CD8-positive, alpha-beta memory T cell (primary cell): ENCODE measurements at places on chromosomes 2 and 18. TPM values are rescaled to one million over a fixed set of nuclear protein-coding genes. Genes with fewer than 3 reads are reported as not detected.

The SPATA3 gene
- polyA plus RNA-seq, result not detected

The HOXD1 gene
- polyA plus RNA-seq, result not detected

The SCYGR1 gene
- not detected for polyA plus RNA-seq

DNA sequence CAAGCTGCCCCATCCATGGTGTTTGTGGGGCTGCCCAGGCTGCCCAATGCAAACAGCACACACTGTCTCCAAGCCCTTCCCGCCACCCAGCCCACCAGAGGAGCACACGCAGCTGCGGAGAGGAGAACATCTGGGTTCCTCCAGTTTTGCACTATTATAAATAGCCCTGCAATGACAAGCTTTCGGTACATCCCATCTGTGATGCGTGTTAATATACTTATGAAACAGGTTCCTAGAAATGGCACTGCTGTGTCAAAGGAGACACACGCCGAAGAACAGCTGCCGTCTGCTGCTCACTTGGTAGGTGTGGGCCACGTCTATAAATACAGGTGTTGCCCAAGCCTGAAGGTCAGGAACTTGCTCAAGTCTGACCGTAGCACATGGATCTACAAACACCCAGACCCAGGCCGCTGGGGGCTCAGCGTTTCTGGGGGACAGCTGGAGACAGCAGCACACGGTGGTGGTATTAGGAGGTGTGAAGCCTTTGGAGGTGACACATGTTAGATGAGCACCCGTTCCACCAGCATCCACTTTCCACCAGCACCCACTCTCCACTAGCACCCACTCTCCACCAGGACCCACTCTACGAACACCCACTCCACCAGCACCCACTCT lies 34.3 kb downstream of the PXDN start:
- no peak for DNase-seq

GRCh38 chr2:58341047-58341446 lies 99.9 kb upstream of the FANCL start:
- DNase-seq, result no peak
